ENCODE measurements at places on chromosomes 7 and 10.
A peak's percentile ranks its signal among the peaks of the same experiment; 100 is the strongest.

DNA sequence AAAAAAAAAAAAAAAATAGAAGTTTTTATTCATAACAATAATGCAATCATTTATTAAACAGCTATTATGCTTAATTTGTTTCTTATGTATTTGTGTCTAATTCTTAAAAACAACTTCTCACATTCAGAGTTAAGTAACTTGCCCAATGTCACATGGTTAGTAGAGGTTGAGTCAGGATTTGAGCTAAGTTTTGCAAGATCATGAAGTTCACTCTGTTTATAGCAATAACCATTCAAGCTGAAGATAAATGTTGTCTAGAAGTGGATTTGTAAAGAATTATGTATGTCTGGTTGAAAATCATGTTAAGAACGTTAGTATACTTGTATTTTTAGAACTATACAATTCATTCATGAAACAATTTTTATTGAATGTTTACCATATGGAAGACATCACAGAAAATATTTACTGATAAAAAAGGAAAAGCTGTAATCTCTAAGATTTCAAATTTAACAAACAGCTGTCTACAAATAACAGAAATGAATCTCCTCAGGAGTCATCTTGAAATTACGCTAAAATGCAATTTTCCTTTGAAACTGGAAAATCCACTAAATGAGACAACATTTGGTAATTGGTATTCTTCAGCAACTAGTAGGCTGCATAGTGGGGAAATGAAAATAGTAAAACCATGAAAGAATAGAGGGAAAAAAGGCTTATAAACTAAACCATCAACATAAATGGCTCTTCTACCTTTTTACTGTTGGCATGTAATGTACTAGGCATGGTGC lies 70.5 kb upstream of the AHR start:
- no peak for DNase-seq

DNA sequence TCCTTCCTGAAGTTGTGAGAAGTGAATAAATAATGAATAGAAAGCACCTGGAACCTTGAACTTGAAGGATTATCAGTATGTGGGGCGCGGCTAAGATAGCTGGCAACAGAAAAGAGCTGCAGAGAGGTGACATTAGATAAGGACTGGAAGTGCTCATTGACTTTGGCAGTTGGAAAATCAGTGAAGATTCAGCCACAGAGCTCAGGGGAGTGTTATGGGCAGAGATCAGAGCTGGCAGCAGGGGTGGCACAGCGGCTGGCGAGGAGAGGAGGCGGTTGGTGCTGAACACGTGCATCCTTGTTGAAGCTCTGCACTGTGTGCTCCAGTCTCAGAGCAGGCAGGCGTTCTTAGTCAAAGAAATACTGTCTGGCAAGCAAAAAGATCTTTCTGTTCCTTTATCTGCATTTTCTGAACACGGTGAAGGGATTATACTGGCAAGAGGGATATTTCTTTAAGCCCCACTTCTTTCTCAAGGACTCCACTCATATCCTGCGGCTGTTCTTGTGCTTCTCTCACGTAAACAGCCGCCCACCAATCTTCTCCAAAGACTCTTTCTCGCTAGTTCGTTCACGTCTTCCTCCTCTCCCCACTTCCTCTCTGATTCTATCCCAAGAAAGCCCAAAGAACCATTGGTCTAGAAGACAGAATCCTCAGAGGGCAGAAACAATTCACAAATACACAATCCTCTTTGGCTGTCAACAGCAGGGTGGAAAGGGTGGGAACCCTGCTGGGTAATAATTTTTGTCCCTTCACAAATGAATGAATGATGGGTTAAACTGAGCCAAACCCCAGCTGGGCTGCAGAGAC lies 38.6 kb upstream of the ADD3 start:
- DNase-seq = peak; percentile 77

- no peak for DNase-seq
Measured at GRCh38 chr7:101788517-101788916, 28.9 kb upstream of the CUX1 start.

- no peak for DNase-seq
Measured at GRCh38 chr10:28970231-28970630, 292.9 kb downstream of the BAMBI start.

DNA sequence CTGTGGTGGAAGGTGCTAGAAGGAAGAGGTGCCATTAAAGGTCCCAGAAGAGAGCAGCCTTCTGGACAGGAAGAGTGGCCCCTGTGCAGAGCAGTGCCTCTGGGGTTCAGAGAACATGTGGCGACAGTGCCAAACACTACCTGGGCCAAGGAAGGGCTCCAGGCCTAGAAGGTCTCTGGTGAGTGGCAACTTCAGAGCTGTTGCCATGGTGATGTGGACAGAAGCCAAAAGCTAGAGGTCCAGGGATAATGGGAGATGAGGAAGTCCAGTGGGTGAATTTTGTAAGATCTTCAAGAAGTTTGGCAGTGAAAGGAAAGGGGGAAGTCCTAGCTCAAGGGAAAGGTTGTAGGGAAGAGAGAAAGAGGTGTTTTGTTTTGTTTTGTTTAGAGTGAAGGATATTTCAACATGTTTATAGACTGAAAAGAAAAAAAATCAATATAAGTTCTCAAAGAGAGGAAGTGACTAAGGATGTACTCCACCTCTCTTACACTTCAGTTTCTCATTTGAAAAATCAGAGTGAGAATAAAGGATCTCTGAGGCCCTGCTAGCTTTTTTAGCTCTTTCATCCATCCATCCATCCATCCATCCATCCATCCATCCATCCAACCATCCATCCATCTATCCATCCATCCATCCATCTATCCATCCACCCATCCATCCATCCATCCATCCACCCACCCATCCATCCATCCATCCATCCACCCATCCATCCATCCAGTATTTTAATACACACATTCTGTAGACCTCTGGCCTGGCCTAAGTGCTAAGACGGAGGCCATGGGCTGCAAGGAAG lies 77.1 kb upstream of the DUSP5 start:
- peak; percentile 44 for DNase-seq

- no peak for DNase-seq
Measured at GRCh38 chr7:18140943-18141342, 113.3 kb upstream of the PRPS1L1 start.

DNA sequence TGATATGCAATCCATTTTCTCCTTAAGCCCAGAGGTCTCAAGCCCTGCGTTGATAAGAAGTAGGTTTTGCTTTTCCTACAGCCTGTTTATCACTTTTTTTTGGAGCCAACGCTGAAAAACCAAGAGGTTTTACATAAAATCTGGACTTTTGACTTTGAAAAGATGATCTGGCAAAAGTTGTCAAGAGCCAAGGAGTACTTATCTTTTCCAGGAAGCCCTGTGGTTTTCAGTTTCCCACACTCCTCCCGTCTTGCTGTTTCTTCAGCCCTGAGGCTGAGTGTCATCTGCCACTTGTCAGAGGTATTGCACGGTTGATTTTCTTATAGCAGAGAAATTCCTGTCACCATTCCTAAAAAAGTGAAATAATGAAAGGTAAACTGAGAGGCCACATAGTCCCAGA lies 108.7 kb downstream of the TYW1 start:
- DNase-seq = no peak

GRCh38 chr7:48244864-48245271 lies 73.6 kb downstream of the ABCA13 start:
- DNase-seq = peak; percentile 25

DNA sequence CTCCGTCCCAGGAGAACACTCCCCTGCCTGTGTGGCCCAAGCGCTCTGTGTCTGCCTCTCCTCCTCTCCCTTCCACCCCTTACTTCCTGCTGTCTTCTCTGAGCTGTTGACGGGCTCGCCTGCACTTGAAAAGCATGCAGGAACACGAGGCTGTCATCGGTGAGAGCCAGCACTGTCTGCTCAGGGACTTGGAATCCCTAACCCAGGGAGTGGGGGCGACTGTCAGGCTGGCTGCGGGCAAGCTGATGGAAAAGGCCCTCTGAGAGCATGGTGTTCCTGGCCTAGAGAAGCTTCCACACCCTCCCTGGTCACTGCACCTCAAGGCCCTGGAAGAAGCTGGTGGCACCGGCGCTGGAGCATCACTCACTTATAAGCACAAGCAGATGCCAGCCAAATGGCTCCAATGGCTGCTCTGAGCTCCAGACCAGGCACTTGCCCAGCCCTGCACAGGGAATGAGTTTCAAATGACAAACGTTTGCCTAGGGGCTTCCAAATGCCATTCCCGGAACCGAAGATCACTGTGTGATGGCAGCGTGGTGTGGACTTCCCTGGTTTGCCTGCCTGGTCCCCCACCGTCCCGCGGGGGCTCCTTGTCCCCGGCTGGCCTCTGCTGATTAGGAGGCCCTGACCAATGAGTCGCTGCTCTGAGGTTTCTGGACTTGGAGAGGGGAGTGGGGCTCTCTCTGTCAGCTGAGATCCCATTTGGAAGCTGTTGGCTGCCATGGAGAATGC lies 56.7 kb upstream of the EBF3 start:
- DNase-seq = no peak

DNA sequence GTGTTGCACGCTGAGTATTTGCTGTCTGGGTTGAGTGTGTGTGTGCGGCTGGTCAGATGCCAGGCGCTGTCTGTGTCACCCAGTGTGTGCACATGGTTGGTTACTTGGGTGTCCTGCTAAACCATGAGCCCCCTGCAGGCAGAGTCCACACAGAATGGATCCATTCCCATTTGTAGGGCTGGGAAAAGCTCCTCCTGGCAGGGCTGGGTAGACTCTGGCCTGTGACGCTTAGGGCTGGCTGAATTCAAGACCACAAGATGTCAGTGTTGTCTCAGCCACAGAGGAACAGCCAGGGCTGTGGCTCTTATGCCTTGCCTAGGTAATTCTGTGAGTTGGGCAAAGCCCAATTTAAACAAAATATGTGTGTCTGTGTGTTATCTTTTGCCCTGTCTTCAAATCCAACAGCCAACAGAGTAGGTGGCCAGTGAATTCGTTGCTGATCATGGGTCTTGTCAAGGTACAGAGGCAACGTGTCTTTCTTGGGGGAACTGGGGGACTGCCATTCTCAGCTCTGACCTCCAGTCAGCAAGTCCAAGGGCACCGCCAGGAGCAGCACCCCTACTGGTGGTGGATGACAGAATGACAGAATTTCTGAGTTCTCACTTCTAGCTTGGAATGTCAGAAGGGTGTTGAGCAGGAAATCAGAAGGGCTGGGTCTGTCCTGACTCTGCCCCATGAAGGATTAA lies 285.1 kb downstream of the CCSER2 start:
- peak; percentile 60 for DNase-seq

DNA sequence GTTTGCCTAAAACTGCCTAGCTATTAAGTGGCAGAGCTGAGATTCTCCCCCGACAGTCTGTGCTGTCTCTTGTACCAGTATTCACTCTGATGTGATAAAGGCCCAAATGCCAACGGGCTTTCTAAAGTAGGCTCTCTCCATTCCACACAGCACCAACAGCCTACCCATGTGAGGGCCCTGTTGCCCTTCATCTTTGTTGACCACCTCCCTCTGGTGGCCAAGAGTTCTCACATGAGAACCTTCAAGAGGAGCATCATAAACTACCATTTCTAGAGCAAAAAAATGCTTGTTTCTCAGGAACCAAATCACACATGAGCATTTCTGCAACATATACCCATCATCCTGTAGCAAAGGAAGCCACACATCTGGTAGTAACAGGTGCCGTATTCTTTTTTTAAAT lies 185.8 kb downstream of the GRM8 start:
- DNase-seq = peak; percentile 67

DNA sequence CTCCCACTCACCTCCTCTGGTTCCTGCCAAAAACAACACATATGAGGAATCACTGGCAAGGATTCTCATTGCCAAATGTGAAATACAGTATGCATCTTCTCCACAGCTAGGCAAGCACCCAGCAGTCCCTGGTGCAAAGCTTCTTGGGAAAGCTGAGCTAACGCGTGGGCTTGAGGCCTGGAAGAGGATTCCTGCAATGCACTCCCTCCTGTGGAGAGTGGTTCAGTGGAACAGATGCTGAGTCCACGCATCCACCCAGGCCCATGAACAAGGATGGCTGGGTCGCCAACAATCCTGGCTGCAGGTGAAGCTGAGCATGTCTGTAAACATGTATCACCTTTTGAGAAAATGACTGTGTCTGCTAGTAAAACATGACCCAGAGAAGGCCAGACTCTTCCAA lies 113.2 kb upstream of the CHST15 start:
- no peak for DNase-seq

DNA sequence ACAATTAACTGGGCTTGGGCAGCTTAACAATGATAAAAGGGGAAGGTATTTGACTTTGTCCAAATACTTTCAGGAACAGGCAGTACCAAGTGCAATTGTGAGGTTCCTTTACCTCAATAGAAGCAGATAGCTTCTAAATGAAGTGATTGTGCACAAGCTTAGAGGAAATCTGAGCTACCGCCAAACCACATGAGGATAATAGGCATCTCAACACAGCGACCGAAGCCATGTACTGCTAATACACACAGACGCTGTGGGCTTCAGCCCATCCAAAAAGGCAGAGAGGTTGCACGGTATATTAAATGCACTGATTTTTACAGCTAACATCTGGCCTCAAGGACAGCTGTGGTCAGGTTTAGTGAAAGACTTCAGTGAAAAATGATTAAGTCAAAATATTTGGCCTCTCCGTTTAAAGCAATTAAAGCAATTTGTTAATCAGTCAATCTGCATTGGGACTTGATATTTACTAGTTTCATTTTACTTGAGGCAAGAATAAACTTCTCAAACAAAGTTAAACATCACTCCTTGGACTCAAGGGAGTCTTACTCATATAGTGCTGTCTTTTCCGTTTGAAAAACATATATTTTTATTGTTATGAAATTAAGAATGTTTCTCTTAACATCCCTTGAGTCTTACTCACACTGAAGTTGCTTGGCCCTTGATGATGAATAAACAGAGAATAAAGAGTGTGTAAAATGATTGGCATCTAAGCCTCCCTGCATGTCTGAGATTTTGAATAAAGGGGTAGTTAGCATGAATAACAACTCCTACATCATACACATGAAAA lies 306.3 kb downstream of the C7orf25 start:
- DNase-seq = no peak

- no peak for DNase-seq
Measured at GRCh38 chr7:18821554-18821953, 295.9 kb downstream of the TWIST1 start.

DNA sequence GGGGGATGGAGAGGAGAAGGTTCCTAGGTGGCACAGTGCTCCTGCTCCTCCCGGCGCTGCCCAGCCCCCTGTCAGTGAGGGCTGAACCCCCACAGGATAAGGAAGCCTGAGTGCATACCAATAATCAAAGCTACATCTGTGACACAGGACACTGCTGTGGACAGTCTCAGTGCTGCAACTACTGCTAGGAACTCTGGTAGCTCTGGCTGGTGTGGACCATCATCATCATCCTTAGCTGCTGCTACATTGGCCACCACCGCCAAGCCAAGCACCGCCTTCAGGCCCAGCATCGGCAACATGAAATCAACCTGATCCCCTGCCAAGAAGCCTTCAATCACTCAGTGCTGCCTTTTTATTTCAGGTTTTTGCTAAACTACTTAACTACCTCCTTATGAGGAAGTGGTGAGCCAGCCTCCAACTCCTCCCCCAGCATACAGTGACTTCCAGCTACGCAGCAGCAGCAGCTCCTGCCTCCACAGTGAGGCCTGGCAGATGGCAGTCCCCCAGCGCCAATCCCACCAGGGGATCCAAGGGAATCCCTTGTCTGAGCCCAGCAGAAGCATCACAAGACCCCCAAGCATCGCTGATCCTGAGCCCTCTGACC lies 32.1 kb upstream of the SLC26A4 start:
- no peak for DNase-seq

GRCh38 chr10:43210556-43210955 lies 56.3 kb downstream of the RASGEF1A start:
- no peak for DNase-seq

- no peak for DNase-seq
Measured at GRCh38 chr7:50557099-50557498, 8.1 kb downstream of the DDC start.
